ENCODE measurements at places on chromosomes 5 and 9. TPM values are rescaled to one million over a fixed set of nuclear protein-coding genes. Genes with fewer than 3 reads are reported as not detected.

Gene STKLD1
- total RNA-seq = 1.0 TPM

Gene SAPCD2
- 6.9 TPM for total RNA-seq

Gene SKIC3
- total RNA-seq = 83.8 TPM

Gene CCL21
- not detected for total RNA-seq

Gene CDKN2AIPNL
- total RNA-seq = 34.9 TPM

Gene GOLGA1
- total RNA-seq = 17.6 TPM

Gene HDHD3
- 14.6 TPM for total RNA-seq

Gene ADGRV1
- total RNA-seq = 0.50 TPM

Gene NOXA1
- total RNA-seq = 0.82 TPM

Gene TLR4
- total RNA-seq = 71.3 TPM

Gene LRRTM2
- total RNA-seq = not detected

Gene TOR1A
- total RNA-seq = 38.2 TPM

Gene WNT8A
- not detected for total RNA-seq

Gene F12
- 5.7 TPM for total RNA-seq

Gene PAEP
- total RNA-seq = not detected

Gene PHF24
- total RNA-seq = under 0.01 TPM

Gene RNF38
- 12.9 TPM for total RNA-seq

Gene PCDHA4
- 0.29 TPM for total RNA-seq

Gene MZB1
- total RNA-seq = not detected

Gene GDA
- not detected for total RNA-seq

Gene FOXD4L5
- total RNA-seq = 0.67 TPM

Gene ACTL7B
- not detected for total RNA-seq

Gene IL13
- total RNA-seq = not detected

Gene MARVELD2
- 46.6 TPM for total RNA-seq

All from mammary epithelial cell (primary cell).